ENCODE measurements at places on chromosomes 2 and 18.

DNA sequence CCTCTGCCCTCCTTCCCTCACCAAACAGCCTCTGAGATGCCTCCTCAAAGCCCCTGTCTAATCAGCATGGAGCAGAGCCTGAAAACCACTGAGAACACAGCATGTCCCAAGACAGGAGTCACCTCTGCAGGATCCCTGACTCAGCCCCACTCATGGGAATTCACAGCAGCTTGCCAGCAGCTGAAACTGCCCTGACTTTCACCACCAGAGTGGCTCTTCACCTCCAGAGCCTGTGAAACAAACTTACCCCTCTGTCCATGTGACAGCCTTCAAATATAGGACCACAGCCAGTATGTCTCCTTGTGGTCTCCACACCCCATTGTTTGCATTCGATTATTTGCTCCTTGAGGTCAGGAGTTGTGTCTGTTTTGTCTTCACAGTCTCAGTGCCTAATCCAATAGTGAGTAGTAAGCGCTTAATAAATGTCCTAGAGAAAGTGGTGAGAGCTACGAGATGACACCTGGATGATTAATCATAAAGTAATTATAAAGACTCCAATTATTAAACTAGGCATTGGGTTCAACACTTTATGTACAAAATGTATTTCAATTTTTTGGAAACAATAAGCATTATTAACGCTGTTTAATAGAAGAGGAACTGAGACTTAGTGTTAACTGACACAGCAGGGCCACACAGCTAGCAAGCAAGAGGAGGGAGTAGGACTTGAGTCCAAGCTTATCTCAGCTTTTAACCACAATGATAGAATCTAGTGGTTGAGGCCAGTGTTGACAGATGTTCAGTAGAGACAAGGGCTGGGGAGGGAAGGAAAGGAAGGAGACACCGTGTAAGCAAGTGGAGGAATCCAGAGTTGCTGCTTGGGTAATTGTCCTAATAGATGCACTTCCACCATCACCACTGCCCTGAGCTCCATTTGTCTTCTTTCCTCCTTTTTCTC, 358.7 kb upstream of the TNP1 start:
- no peak for DNase-seq

GRCh38 chr2:172884336-172884735, 148.7 kb downstream of the RAPGEF4 start:
- DNase-seq = no peak

DNA sequence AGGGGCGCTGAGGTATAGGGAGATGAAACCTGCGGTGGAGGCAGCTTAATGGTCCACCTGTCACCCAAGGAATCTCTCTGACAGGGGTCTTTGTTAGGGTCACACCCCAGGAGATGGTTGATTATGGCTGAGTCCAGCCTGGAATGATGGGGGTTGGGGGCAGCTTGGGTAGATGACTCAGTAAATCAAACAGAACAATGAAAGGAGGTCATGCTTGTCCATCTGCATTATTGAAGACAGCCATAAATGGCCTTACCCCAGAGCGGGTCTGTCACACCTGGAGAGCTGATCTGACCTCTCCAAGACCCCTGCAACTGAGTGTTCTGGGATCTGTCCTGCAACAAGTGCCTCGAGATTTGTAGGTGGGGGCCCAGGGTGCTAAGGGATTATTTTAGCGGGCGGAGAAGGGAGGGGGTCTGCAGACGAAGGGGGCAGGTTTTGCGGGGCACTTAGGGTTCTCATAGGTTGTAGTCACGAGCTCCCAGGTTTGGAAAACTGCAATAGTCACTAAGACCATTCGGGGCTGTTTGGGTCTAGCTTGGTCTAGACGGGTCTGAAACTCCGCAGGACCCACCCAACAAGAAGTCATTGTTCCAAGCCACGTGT, 771 bp upstream of the IGFBP2 start:
- no peak for DNase-seq

- no peak for DNase-seq
These were observed 21.5 kb upstream of the MSH2 start for GRCh38 chr2:47381408-47381807.

DNA sequence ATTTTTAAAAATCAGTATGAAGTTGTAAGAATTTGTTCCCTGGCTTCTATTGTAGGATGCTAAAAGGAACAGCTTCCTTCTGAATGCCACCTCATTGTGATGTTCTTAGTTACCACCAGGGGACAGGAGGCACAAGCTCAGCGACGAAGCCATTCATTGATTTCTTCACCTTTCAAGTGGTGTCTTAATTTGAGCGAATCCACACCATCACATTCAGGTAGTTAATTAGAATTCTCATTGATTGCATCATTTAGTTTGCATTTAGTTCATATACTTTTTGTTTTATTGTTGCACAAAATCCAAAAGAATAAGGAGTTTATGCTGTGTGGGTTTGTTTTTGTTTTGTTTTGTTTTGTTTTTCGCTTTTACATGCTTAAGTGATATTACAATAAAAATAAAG, 23.1 kb downstream of the CYP27C1 start:
- DNase-seq = no peak

- DNase-seq = no peak
These were observed 116.7 kb downstream of the TNS1 start for GRCh38 chr2:217886091-217886490.

- no peak for DNase-seq
These were observed 49.7 kb upstream of the RASGRP3 start for GRCh38 chr2:33426666-33427231.

- DNase-seq = no peak
These were observed 28.6 kb upstream of the FHL2 start for GRCh38 chr2:105427485-105427884.

- no peak for DNase-seq
These were observed 347.8 kb downstream of the ALK start for GRCh38 chr2:29573612-29574011.

- no peak for DNase-seq
These were observed 54.9 kb downstream of the VRK2 start for GRCh38 chr2:58101500-58101899.

DNA sequence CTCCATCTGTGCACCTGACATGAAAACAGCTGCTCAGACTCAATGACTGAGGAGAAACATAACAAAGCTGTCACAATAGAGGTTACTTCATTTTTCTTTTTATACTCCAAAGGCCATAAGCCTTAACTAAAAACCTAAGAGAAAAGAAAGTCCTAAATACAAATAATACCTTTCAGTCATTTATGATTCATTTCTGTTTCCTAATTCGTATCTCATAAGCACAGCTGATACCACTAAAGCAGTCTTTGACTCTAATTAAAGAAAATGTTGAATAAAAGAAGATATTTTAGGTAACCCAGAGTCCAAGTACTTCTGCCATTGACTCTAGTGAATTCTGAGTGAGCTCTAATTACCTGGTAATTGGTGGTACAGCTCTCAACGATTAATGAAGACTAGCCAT, 20.6 kb downstream of the NEMP2 start:
- DNase-seq = no peak

GRCh38 chr2:102726128-102727087, 35.4 kb upstream of the TMEM182 start:
- no peak for DNase-seq

GRCh38 chr2:11677136-11678055, 7.4 kb upstream of the NTSR2 start:
- DNase-seq = no peak

DNA sequence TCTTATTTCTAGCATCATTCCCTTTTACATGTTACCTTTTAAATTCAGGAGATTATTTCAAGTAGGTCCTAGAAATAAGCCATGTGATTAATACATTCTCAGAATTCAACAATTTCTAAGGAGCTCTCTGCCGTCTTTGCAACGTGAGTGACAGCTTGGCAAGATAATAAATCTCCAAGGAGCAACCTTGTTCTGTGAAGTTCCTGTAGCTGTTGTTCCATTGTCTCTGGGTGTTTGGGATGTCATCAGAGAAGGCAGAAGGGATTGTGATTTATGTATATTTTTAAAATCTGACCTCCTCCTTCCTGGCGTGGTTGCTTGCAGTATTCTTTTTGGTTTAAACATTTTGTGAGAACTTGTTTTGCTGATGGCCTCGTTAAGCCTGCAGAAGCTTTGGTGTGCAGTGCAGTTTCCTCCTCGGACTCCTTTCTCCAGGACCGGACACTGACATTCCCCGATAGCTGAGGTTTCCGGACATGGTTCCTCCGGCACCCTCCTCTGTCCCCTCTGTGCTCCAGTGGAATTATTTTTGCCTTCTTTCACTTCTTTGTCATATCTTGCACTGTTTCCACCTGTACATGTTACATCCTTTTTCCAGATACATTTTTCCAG, 33.7 kb downstream of the RAMP1 start:
- DNase-seq = no peak

DNA sequence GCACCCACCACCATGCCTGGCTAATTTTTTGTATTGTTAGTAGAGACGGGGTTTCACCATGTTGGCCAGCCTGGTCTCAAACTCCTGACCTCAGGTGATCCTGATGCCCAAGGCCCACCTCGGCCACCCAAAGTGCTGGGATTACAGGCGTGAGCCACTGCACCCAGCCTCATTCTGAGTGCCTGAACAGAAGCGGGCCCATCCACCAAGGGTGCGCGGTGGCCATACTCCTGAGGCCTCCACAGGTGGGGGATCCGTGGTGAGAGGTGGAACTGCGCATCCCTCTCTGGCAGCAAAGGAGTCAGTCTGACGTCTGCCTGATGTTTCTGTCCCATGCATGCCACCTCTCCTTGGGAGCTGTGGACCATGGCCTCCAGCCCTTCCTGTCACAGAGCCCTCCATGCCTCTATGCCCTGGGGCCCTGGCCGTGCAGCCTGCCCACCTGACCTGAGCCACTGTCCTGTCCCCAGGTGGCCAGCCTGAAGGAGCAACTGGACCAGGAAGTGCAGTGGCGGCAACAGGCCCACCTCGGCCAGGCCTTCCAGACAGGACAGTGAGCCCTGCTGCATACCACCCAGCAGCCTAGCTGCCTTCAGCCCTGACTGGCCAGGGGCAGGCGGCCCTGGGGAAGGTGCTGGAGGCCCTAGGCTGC, 7.6 kb upstream of the SNED1 start:
- DNase-seq = no peak

DNA sequence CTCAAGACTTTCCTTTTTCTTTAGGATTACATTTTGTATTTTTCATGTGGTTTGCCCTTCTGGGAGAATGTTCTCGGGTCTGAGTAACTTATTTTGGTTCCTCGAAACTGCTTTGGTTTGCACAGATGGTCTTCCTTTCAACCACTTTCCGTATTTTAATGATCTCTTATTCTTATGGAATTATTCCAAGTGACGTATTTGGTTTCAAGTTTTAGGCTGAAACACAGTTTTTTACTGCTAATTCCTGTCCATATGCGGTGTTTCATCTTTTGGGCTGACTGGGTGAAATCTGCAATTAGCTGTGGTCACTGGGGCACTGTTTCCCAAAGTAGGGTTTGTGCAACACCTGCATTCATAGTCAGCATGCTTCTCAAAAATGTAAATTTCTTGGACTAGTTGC, 122.7 kb downstream of the CAPN13 start:
- no peak for DNase-seq

DNA sequence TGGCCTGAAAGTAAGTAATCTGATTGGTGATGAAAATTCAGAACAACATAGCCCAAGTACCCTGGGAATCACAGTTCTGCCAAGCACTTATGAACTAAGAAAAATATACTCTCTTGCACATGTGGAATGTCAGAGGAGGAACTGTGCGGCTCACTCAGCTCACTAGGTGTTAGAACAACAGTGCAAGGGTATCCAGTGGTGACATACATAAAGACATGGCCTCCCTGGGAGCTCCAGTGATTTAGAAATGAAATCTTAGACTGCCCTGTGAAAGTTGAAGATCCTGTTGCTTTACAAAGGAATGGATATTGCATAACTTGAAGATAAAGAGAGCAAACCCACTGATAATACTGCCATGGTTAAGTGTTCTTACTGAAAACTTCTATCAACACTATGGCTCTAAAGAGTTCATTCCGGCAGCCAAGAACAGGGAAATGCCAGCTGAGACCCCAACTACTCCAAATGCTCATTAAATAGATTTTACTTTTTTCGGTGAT, 246.2 kb downstream of the ARHGAP15 start:
- DNase-seq = no peak

DNA sequence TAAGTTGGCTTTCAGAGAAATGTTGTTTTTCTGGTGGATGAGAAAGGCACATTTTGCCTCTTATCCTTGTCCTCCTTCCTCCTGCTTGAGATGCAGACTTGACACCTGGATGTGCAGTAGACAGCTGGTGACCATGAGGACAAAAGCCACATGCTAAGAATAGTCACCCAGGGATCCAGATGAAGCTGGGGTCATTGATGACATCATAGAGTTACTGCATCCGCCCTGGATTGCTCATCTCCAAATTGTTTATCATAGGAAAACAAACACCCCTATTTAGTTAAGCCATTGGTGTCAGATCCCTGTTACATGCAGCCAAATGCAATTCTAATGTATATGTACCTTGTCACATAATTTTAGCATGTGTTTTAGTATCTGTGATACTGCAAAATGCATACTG, 16.3 kb upstream of the SLC1A4 start:
- no peak for DNase-seq
